HL-60 (cell line): ENCODE measurements at places on chromosomes 7 and 10.

DNA sequence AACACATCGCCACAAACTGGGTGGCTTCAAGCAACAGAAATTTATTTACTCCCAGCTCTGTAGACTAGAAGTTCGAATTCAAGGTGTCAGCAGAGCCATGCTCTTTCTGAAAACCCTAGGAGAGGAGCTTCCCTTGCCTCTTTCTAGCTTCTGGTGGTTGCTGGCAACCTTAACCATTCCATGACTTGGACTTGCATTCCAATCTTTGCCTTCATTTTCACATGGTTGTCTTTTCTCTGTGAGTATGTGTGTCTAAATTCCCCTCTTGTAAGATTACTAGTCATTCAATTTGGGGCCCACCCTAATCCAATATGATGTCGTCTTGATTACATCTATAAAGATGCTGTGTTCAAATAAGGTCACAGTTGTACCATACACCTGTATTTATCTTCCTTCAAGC is 65.9 kb upstream of the PRKG1 start:
- no peak for DNase-seq

GRCh38 chr10:120386896-120387295 is 70.1 kb upstream of the PLPP4 start:
- DNase-seq: no peak

GRCh38 chr10:60921633-60922032 is 22.4 kb downstream of the RHOBTB1 start:
- DNase-seq: peak; percentile 22

- DNase-seq: no peak
Observed at GRCh38 chr10:69285699-69286098, 7.4 kb downstream of the HK1 start.

GRCh38 chr10:42962902-42963231 is 114.0 kb upstream of the RET start:
- no peak for DNase-seq

DNA sequence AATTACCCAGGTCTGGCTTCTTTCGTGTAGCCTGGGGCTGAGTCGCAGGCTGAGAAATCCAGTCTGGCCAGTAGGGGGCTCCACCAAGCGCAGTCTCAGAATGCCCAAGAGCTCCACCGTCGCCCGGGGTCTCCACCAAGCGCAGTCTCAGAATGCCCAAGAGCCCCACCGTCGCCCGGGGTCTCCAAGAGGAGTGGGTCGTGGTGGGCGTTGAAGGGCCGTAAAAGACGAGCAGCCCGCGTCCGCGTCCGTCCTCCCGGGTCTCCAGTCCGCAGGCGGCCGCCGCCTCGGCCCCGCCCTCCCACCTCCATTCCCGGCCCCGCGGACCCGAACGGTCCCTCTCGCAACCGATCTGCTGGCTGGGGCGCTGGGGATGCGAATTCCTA is 892 bp upstream of the ZYX start:
- no peak for DNase-seq

DNA sequence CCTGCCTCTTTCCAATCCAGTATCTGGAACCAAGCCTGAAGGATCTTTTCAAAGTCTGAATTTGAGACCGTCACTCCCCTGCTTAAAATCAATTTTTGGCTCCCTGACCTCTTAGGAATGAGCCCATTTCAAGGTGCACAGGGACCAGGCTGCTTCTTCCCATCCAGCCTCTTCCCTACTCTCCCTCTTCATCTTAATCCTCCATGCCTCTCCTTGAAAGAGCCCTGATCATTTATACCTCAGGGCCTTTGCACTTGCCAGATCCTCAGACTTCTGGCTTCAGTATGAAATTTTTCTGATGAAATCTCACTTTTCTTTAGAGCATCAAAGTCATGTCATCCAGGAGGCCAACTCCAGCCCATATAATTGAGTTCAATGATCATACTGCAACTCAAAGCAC is 399.5 kb upstream of the CELF2 start:
- DNase-seq: no peak
